Femur (tissue), 1 donor: ENCODE measurements at places on chromosomes 6 and 20.
A peak's percentile ranks its signal among the peaks of the same experiment; 100 is the strongest.

DNA sequence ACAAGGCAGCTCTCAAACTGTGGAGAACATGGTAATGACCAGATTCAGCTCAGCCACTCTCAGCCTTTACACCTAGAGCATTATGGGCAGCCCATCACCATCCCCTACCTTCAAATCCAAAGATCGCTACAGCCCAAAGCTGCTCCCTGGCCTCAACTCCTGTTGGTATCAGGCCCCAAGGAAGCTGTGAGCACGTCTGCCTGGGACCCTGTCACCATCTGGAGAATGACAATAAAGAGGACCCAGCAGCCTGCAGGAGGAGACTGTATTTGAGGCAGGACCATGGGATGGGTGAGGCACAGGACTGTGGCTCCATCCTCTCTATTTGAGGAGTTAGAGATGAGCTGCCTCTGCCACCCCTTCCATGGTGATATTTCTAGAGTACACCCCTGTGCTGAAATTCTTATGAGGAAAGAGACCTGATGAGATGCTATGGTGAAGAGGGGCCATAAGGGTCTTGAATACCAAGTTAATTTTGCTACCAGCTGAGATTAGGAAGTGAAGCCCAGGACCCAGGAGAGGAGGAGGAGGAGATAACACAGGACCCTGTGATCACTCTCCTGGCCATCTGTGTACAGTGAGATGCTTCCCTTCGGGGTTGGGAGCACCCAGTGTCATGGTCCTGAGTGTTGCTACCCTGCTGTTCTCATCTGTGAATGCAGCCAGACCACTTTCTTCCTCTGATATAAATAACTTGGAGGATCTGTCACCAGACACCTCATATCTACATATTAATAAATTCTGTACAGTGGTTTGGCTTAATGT is 19.6 kb upstream of the MICB start:
- no peak for DNase-seq

- DNase-seq = peak; percentile 66
Observed at GRCh38 chr20:43537921-43538877, 20.6 kb upstream of the SGK2 start.

DNA sequence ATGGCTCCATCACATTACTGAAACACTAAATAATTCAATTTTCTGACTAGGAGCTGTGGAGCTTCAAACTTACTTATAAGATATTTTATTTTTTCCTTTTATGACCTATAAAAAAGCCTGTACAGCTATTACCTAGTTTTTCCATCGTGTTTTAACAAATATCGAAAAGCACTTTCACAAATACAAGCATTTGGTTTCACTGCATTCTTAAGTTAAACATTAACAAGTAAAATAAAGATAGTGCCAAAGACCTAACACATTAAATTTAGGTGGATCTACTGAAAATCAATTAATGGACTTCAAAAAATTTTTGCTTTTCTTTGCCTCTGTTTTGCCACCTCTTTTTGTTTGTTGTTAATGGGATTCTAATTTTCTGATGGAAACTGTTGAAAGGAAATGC is 83.3 kb downstream of the EPM2A start:
- no peak for DNase-seq

GRCh38 chr20:60788070-60788469 is 464.0 kb upstream of the CDH4 start:
- DNase-seq = no peak

- no peak for DNase-seq
Observed at GRCh38 chr6:169709293-169709692, 7.4 kb downstream of the C6orf120 start.
